ENCODE measurements at places on chromosomes 2 and 18.

DNA sequence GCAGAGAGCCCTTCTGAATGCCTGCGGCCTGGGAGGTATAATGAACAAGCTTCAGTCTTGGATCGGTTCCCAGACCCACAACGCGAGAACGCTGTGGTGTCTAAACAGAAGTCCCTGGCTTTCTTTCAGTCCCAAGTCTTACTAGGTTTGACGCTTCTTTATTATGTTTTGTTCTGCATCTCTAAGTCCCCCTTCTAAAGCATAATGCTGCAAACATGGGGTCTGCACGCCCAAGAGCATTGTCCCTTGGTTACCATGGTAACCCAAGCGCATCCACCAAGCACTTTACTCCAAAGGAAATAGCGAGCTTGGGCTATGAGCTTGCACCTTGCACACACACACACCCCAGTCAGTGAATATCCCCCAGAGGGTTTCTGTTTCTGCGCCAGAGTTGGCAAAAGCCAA lies 193.7 kb downstream of the INO80D start:
- no peak for DNase-seq

GRCh38 chr2:70664525-70664924 lies 103.5 kb downstream of the ADD2 start:
- DNase-seq = no peak

DNA sequence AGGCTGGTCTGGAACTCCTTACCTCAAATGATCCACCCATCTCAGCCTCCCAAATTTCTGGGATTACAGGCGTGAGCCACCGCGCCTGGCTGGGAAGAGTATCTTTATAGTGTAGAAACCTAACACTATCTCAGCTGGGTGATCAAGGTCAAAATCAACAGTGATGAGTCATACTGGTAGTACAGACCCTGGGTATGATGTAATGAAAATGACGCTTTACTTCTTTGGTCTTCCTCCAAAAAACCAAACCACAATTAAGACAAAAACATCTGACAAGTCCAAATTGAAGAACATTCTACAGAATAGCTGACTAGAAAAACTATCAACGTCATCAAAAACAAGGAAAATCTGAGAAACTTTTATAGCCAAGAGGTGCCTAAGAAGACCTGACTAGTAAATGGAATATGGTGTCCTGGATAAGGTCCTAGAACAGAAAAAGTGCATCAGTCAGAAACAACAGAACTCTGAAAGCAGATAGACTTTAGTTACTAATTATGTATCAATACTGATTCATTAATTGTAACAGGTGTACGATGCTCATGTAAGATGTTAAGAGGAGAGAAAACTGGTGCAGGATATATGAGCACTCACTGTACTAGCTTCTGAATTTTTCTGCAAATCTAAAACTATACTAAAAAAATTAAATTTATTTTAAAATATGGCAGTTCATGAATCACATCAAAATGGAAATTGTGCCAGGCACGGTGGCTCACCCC lies 25.4 kb downstream of the PDCL3 start:
- no peak for DNase-seq

GRCh38 chr2:27569398-27569797 lies 13.4 kb upstream of the ZNF512 start:
- no peak for DNase-seq

- no peak for DNase-seq
Observed at GRCh38 chr18:36114738-36115137, 14.4 kb downstream of the SLC39A6 start.

GRCh38 chr2:140442319-140442718 lies 1662.1 kb upstream of the NXPH2 start:
- no peak for DNase-seq

DNA sequence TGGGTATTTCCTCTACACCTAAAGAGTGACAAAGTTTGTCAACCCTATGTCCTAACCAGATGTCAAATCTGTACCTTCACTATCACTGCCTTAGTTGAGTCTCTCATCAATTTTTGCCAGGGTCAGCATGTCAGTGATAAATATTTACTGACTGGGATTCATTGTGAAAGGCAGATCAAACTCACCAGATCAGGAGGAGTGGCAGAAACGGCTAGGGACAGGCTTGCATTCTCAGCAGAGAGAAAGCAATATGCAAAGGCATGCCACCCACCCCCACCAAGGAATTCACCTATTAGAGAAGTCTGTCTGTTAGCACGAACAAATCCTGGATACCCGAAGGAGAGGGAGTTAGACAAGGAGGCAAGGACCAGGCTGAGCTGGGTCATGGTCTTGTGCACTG lies 62.6 kb downstream of the PTPN2 start:
- DNase-seq = no peak

All from NCI-H526 treated with DMSO at 0.1 percent for 48 hours (cell line).